ENCODE measurements at places on chromosomes 11 and 22. TPM values are rescaled to one million over a fixed set of nuclear protein-coding genes. Genes with fewer than 3 reads are reported as not detected.

GRCh38 chr11:4641501-4641900 is 2.3 kb upstream of the OR51E1 start:
- DNase-seq: no peak

- no peak for DNase-seq
These were observed 38.9 kb upstream of the TH start for GRCh38 chr11:2210366-2211112.

- no peak for DNase-seq
These were observed 10.5 kb upstream of the LDLRAD3 start for GRCh38 chr11:35933320-35933871.

GRCh38 chr11:109972939-109973338 is 120.3 kb upstream of the ZC3H12C start:
- DNase-seq: no peak

Gene OR52H1
- not detected for total RNA-seq

Gene CASTOR1
- total RNA-seq: 6.2 TPM

Gene GLB1L3
- total RNA-seq: 0.14 TPM

Gene IGF2
- total RNA-seq: 20.1 TPM

Gene OR52E8
- total RNA-seq: not detected
